GM19239 (cell line): ENCODE measurements at places on chromosomes 3 and 15.

- no peak for DNase-seq
Observed at GRCh38 chr3:113006359-113007056, 15.7 kb downstream of the GTPBP8 start.

- no peak for DNase-seq
Observed at GRCh38 chr3:1600206-1600605, 498.5 kb upstream of the CNTN4 start.

DNA sequence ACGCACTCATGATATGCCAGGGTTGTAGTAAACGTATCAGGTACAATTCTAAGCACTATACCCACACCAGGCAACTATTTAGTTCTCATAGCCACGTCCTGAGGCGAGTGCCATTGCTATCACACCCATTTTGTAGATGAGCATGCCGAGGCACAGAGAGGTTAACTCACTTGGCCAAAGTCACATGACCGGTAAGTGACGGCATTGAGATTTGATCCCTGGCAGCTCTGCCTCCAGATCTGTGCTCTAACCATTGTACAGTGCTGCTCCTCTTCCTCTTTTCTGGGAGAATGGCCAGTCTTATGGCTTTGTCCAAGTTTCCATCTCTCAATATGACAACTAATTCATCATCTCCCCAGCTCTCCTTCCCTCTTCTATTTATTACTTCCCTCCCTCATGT is 18.9 kb upstream of the ATP2B2 start:
- no peak for DNase-seq

DNA sequence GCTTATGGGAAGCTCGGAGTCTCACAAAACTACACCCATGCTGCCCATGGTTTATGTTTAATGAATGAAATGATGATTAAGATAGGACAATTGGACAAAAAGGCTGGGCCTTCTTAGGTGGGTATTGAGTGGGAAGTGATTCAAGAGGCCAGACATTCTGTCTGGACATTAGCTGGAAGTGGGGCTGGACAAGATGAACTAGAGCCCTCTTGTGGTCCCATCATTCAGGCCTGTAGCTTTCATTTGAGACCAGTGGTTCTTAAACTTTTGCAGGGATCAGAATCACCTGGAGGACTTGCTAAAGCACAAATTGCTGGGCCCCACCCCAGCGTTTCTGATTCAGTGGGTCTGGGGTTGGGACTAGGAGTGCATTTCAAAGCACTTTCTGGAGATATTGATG is 290.4 kb upstream of the CTDSPL start:
- DNase-seq = no peak

- no peak for DNase-seq
Observed at GRCh38 chr15:63519041-63519440, 14.6 kb downstream of the USP3 start.

DNA sequence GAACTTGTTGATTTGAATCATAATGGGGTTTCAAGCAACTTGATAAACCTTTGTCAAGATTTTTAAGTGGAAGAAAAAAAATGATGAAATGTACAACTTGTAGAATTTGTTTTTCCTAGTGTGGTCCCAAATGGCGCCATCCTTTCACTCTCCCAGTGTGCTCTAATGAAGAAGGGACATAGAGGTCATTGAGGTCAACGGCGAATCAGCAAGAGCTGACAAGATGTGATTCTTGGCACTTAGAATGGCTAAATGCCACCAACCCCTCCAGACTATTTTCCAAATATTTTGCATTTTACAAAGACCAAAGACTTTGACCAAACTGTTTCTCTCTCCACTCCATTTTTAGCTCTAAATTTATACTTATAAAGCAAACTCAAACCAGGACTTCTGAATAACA is 320.2 kb upstream of the MME start:
- DNase-seq = no peak

DNA sequence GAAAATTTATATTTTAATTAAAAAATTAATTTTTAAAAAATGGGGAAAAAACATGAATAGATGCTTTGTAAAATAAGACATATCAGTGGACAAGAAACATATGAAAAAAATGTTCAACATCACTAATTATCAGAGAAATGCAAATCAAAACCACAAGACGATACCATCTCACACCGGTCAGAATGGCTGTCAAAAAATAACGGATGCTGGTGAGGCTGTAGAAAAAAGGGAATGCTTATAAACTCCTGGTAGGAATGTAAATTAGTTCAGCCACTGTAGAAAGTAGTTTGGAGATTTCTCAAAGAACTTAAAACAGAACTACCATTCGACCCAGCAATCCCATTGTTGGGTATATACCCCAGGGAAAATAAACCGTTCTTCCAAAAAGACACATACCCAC is 93.8 kb downstream of the XRN1 start:
- DNase-seq = no peak

GRCh38 chr3:138148503-138148902 is 16.3 kb upstream of the A4GNT start:
- no peak for DNase-seq

DNA sequence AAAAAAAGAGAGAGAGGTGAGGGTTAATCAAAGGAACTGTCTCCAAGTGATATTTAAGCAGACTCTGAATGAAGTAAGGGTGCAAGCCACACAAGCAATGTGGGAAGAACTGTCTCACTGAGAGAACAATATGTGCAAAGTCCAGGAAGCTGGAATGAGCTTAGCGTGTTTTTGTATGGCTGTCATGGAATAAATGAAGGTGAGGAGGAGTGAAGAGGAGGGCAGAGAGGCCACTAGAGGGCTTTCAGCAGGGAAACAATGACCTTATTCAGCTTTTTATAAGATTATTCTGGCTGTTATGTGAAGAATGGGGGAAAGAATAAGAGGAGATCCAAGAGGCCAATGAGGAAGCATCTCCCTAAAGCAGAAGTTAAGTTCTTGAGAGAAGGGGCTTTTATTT is 86.9 kb upstream of the COL8A1 start:
- DNase-seq = no peak
